ENCODE measurements at places on chromosomes 1 and 21.

- no peak for DNase-seq
Observed at GRCh38 chr21:31735511-31735992, 3.6 kb upstream of the SCAF4 start.

DNA sequence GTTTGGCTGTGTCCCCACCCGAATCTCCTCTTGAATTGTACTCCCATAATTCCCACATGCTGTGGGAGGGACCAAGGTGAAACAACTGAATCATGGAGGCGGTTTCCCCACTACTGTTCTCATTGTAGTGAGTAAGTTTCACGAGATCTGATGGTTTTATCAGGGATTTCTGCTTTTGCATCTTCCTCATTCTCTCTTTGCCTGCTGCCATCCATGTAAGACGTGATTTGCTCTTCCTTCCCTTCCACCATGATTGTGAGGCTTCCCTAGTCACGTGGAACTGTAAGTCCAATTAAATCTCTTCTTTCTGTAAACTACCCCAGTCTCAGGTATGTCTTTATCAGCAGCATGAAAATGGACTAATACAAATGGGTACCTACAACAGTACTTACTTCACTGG lies 73.5 kb downstream of the PIK3R3 start:
- DNase-seq, result no peak

DNA sequence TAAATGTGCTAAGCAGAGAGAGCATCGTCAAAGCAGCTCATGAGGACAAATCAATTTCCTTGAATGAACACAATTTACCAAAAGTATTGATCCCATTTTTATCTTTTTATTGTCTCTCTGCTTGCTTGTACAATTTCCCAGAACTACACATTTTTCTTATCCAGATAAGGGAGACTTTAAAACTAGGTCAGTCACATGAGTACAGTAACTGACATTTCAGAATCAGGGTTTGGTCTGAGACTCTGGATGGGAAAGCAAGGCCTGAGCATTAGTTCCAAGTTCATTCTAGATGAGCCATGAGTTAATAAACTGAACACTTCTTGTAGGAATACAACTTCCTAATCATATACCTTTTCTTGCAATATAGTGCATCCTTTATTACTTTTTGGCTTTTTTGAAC lies 11.5 kb upstream of the DENND2D start:
- no peak for DNase-seq

DNA sequence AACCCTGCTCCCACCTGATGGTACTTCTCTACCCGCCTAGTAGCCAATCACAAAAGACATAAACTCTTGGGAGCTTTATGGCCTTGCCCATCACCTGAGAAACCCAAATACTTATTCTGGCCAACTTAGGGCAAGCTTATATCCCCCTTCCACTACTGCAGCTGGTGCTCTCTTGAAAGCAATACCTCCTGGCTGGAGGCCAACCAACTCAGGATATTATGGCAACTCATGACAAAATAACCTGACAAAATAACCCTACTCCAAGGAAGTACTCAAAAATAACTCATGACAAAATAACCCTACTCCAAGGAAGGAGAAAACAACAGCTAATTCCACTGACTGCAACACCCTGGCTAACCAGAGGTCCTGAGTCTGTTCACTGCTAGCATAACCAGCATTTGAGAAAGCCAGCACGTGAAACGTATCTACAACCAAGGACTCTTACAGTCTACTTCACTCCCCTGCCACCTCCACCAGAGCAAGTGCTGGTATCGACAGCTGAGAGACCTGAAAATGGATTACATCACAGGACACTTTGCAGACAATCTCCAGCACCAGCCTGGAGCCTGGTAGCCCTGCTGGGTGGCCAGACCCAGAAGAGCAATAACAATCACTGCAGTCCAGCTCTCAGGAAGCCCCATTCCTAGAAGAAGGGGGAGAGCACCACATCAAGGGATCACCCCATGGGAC lies 179.9 kb downstream of the COL24A1 start:
- DNase-seq, result no peak

- no peak for DNase-seq
Observed at GRCh38 chr1:243251539-243251938, 3.5 kb downstream of the CEP170 start.

- DNase-seq, result no peak
Observed at GRCh38 chr21:32102426-32102825, 176.4 kb downstream of the MIS18A start.

DNA sequence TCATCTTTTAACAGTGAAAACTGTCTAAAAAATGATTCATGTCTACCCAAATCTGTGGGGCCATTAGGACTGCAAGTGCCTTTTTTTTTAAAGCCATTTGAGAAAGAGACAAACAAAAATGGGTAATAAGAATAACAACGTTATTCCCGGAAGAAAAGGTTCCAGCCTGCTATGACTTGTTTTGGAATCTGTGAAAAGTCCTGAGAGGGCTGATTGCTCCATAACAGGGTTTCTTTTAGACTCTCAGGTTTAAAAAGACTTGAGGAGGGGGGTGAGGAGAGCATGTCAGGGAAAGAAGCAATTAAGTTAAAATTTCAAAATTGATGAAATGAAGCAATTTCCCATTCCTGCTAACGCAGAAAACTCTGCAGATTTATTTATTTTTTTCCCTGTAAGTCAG lies 56.4 kb downstream of the CACHD1 start:
- no peak for DNase-seq

GRCh38 chr1:193190096-193190744 lies 3.8 kb upstream of the B3GALT2 start:
- no peak for DNase-seq

- no peak for DNase-seq
Observed at GRCh38 chr1:47720111-47720510, 277.1 kb downstream of the TRABD2B start.

DNA sequence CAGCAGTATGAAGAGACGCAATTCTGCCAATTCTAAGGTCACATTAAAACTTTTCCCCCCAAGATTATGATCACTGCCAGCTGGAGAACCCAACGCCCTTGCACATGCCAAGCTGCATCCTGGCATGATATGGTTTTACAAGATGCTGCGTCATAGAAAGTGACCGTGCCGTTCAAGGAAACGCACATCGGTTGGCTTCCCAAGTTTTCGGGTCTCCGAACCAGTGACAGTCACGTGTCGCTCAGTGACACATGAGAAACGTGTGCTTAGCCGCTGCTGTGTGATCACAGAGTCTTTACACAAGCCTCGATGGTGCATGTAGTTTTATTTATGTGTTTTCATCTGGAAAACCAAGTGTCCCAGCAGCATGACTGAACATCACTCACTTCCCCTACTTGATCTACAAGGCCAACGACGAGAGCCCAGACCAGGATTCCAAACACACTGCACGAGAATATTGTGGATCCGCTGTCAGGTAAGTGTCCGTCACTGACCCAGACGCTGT lies 7.4 kb downstream of the SMIM1 start:
- no peak for DNase-seq

DNA sequence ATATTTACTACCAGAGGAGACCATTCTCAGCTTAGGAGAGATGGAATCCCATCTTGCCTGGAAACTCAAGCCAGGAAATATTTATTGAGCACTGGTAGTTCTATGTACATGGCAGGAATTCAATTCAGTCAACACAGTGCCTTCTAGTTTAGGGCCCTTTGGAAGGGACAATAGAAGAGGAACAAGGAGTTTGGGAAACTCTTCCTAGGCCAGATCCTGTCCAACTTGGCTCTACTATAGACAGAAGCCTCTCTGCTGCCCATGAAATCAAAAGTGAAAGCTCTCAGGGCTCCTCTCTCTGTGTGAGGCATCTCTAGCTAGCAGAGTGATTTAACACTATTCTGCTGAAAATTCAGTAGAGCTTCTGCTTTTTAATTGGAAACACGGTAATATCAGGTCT lies 244.6 kb upstream of the MAP1LC3C start:
- DNase-seq, result no peak

DNA sequence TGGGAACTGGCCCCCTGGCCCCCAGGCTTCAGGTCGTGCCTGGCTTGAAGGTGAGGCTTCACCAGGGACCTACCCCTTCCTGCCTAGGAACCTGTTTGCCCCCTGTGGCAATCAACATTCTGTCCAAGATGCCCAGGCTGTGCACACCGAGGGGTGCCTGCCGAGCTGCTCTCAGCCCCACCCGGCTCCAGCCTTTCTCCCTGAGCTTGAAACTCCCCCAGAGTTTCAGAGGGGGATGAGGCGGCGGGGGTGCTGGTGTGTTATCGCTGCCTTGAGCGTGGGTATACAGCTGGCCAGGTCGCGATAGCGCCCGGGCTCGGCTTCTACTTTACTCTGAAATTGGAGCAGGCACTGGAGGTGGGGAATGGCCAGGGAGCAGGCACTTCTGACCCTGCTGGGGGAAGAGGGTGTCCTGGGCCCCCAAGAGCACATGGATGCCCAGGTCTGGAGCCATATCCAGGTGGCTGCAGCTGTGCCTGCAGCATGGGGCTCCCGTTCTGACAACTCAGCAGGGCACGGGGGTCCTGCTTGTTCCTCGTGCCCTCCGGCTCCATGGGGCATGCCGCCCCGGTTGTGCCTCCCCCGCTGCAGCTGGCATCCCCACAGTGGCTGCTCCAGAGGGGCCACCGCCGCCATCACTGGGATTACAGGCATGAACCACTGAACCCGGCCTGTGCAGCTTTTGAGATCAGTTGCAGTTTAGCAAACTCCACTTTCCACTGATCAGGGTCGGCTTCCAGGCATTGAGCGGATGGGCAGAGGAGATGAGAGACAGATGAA lies 29.8 kb downstream of the RYR2 start:
- DNase-seq, result no peak

Data from left renal pelvis (tissue), 4 donors.